Fibroblast of pulmonary artery (primary cell): ENCODE measurements at places on chromosomes 4 and X.

DNA sequence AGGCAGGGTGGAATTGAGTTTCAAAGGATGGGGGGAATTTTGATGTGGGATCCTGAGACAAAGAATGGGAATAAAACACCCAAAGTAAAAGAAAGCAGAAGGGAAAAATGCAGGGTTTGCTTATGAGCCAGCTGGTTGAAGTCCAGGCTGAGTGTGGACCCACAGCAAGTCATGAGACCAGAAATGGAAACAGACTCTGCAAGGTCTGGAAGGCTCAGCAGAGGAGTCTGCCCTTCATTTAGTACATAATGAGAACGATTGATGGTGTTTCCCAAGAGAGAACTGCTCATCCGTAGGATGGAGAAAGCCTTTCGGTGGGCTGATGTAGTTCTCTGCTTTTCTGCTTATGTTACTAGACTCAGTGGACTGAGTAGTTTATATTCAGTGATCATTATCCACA lies 259.1 kb downstream of the C4orf33 start:
- DNase-seq: no peak

DNA sequence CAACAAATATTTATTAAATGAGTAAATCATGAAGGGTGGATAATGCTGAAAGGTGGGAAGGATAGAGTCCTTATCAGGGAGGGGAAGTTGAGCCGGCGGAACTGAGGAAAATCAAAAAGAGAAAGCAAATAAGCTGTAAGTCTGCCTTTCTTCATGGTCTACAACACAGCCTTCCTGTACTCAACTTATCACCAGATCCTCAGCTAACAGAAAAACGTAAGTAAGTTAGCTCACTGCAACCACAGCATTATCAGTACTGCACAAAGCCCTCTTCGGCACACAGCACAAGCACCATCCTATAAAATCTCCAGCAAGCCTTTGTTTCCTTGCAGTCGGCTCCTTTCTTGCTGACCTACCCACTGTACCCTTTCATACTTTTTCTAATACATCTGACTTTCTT lies 70.3 kb downstream of the CRMP1 start:
- no peak for DNase-seq

DNA sequence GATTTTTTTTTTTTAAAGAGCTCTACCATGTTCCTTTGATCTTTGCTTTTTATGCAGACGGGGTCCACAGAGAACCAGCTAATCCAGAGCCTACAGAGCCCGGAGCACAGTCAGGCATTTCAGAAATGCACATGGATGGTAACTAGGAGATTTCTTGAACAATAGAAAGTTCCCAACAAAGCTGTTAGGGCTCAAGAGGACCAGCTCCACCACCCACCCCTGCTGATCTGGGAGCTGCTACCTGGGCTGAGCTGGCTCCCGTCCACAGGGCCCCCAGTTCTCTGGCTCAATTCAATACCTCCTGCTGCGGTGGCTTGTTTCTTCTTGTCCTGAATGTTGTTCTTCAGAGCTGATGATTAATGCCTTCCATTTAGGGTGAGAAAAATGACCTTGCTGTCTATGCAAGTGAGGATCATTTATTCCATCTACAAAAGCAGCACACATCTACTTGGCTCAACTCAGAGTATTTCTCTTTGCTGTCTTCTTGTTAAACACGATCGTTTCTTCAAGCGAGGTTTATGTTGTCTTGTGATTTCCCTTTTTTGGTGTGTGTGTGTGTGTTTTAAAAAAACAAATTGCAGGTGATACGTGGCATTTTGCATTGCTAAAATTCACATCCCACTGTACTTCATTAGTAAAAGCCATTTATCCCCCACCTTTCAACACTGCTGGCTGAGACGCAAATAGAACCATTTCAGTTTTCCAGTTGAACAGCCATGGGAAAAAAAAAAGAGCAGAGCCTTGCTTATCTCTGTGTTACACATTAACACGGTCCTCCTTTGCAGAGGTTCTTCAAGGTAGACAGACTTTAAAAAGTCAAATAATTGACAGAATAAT lies 31.3 kb downstream of the IGFBP7 start:
- DNase-seq: no peak

GRCh38 chrX:9770319-9770718 lies 4.7 kb upstream of the GPR143 start:
- DNase-seq: peak; percentile 61

DNA sequence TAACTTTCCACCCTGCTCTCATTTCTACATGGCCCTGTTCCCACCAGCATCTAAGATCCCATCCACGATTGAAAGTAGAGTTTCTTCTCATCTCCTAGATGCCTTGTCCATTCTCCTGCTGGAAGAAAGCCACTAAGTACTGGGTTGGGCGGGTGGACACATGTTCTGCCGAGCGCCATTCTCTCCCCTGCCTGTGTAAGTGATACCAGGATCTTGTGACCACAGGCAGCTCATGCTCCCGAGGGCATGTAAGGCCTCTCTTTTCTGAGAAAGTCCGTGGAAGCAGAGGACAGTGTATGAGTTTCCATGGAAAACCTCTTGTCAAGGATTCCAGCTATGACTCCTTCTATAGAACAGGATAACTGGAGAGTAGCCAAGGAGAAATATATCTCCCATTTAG lies 3.3 kb upstream of the SLC25A4 start:
- DNase-seq: no peak

DNA sequence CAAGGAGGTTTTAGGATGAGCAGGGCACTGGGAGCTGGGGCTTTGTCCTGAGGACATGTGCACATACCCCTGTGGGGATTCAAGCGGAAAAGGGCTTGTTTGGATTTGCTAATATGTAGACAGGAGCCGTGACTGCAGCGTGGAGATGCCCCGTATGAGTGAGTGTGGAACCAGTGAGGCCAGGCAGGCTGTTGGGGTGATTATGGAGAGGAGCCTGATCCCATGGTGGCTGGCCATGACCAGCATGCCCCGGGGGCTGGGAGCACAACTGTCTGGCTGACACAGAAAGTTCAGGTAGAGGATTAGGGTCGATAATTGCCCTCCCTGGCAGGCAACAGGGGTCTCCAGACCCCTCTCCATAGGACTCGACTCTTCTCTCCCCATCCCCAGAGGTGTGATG lies 68.8 kb upstream of the STX18 start:
- DNase-seq: no peak

GRCh38 chr4:64781737-64782326 lies 372.6 kb upstream of the TECRL start:
- DNase-seq: peak; percentile 55

GRCh38 chr4:119286377-119287002 lies 35.4 kb downstream of the FABP2 start:
- peak; percentile 88 for DNase-seq

DNA sequence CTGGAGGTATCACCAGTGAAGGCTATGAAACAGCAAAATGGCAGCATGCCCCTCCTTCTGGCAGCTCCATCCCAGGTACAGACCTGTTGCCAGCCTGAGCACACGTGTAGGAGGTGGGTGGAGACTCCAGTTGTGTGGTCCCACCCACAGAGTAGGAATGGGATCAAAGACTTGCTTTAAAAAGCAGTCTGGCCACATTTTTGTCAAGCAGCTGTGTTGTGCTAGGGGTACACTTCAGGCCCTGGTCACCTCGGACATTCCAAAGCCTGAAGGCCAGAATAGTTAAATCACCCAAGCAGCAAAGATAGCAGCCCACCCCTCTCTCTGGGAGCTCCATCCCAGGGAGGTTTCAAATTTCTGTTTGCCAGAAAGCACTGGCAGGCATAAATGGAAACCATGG lies 20.3 kb upstream of the AMBN start:
- no peak for DNase-seq

DNA sequence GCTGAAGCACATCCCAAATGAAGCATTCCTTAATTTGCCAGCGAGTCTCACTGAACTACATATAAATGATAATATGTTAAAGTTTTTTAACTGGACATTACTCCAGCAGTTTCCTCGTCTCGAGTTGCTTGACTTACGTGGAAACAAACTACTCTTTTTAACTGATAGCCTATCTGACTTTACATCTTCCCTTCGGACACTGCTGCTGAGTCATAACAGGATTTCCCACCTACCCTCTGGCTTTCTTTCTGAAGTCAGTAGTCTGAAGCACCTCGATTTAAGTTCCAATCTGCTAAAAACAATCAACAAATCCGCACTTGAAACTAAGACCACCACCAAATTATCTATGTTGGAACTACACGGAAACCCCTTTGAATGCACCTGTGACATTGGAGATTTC lies 14.6 kb downstream of the TLR8 start:
- DNase-seq: no peak

DNA sequence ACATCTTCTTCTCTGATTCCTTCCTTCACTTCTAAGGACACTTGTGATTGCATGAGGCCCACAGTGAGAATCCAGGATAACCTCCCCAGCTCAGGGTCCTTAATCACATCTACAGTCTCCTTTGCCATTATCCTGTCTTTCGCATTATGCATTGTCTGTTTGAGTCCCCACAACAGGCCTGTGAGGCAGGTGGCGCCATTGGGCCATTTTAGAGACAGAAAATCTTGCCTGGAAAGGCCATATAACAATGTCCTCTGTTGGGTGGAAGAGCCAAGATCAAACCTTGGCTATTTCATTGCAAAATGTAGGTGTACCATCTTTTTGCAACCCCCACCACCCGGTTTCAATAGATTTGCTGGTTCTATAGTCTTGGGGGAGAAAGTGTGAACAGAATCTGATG lies 11.8 kb upstream of the DCUN1D4 start:
- DNase-seq: peak; percentile 74

DNA sequence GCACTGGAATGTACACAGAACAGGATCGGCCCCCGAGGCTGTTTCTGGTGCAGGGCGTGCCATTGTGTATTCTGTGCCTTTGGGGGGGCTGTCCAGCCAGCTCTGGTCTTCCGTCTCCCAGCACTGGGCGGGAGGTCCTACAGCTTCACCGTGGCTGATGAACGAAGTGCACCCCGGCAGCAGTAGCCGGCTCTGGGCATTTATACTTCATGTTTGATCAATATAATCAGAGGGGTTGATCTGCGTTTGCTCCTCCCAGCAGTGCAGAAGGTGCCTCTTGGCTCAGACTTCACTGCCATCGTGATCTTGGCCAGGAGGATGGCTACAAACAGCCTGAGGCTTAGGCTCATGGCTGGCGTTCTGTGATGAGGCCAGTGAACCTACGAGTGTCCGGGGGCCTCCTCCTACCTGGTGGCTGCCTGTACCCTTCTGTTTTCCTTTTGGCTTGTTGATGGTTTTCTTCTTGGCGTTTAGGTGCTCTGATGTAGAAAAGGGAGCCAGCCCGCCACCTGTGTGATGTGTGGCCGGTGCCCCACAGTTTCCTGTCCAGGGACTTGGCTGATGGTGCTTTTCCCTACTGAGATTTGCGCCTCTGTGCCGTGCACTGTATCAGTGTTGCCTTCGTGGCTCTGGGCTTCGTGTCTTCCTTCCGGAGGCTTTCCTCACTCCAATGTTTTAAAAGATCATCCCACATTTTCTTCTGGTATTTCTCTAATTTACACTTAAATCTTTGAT lies 31.2 kb upstream of the HGFAC start:
- no peak for DNase-seq

- no peak for DNase-seq
Observed at GRCh38 chrX:12225107-12225506, 86.8 kb downstream of the FRMPD4 start.

- DNase-seq: no peak
Observed at GRCh38 chr4:62865261-62865660, 1544.0 kb downstream of the TECRL start.

DNA sequence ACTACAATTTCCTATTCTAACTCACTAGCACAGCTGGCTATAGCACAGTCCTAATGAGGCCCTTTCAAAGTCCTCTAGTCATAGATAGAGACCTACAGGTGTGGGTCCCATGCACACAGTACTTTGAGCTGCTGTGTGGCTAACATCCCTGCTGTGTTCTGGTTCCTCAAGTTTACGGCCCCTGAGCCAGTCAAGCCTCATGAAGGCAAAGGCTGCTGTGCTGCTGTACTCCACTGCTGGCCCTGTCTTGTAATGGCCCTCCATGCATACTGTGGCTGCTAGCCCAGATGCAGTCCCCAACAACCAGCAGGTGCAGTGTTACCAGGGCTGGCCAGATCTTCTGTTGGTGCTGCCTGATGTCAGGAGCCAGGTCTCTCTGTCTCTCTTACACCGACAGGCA lies 23.4 kb upstream of the ENPEP start:
- no peak for DNase-seq

GRCh38 chrX:14802943-14803710 lies 69.7 kb downstream of the FANCB start:
- peak; percentile 46 for DNase-seq

- peak; percentile 27 for DNase-seq
Observed at GRCh38 chr4:98473046-98473445, 185.4 kb downstream of the TSPAN5 start.

DNA sequence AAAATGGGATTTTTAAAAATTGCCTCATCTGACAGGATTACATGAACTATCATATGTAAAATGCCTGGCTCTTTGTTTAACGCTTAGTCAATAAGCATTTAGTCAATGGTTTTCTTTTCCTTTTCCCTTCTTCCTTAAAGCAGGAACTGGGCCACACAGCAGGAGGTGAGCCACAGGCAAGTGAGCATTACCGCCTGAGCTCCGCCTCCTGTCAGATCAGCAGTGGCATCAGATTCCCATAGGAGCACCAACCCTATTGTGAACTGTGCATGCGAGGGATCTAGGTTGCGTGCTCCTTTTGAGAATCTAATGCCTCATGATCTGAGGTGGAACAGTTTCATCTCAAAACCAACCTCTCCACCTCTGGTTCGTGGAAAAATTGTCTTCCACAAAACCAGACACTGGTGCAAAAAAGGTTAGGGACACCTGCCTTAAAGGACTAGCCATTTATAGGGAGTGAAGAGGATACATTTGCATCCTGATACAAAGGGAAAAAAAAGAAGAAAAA lies 306.1 kb downstream of the FBXW7 start:
- DNase-seq: no peak

DNA sequence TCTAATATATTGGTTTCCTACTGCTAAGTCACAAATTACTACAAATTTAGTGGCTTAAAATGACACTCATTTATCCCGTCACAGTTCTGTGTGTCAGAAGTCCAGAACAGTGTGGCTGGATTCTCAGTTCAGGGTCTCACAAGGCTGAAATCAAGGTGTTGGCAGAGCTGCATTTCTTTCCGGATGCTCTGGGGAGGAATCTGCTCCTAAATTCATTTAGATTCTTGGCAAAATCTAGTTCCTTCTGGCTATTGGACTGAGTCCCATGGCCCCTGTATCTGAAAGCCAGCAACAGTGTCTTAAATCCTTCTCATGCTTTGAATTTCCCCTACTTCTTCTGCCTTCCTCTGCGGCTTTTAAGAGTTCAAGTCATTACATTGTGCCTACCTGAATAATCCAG lies 103.1 kb upstream of the BMP3 start:
- DNase-seq: no peak

DNA sequence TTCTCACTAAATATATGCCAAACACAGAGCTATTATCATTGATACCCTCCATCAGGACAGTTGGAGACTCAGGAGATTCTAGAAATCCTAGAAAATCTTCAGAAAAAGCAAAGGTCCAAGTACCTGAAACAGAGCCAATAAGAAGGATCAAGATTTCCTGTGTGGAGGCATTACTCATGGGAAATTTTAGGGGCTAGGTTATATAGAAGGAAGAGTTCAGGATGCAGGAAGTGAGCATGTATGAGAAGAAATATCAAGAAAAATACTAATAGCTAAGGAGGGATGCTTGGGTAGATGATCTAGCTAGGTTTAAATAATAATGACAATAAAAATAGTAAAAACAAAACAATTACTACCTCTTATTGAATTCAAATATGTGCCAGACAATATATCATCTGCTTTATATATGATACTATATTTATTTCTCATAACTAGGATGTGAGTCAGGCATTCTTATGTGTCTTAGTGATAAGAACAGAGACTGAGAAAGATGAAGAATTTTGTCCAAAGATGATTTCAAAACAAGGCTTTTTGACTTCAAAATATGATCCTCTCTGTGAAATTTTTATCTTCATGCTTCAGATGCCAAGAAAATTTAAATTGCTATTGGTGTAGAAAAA lies 66.4 kb upstream of the HHIP start:
- DNase-seq: peak; percentile 80
